ENCODE measurements at places on chromosomes 3 and 15. TPM values are rescaled to one million over a fixed set of nuclear protein-coding genes. Genes with fewer than 3 reads are reported as not detected.

DNA sequence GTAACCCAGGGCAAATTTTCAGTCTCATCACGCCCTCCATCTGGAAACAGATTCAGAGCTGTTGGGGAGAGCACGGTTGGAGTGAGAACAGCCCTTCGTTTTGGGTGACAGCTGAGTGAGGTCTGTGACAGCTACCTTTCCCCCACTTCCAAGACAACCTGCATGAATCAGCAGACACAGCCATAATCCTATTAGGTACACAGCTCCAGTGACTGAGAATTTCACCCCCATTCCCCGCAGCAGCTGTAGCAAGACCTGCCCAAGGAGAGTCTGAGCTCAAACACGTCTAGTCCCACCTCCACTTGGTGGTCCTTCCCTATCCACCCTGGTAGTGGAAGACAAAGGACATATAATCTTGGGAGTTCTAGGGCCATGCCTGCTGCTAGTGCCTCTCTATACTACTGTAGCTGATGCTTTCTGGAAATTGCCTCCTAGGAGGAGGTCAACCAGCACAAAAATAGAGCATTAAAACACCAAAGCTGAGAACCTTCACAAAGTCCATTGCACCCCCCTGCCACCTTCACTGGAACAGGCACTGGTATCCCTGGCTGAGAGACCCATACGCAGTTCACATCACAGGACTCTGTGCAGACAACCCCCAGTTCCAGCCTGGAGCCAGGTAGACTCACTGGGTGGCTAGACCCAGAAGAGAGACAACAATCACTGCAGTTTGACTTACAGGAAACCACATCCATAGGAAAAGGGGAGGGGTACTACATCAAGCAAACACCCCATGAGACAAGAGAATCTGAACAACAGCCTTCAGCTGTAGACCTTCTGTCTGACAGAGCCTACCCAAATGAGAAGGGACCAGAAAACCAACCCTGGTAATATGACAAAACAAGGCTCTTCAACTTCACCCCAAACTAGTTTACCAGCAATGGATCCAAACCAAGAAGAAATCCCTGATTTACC, 448.6 kb upstream of the CBLB start:
- no peak for DNase-seq
- peaks cover 13% of the 10 kb centered on the region for H3K36me3 ChIP-seq
- H3K4me1 ChIP-seq = peaks cover 22% of the 10 kb centered on the region
- H3K4me3 ChIP-seq = no peak overlapping the region

DNA sequence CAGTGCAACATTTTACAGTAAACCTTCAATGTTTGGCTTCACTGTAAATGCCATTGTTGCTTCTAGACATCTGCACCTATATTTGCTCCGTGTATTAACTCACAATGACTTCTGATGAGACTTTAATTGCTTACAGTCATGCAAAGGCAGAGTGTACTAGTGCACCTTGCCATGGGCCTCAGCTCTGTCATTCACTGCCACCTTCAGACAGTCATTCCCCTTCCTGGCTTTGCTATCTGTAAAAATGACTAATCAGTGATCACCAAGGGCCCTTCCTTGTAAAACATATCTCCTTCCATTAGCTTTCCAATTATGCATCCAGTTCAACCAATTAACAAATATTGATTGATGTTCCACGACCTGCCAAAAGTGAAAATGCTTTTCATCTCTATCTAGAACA, 120.3 kb downstream of the ARRDC4 start:
- no peaks in the 10 kb centered on the region for H3K36me3 ChIP-seq
- H3K27ac ChIP-seq = no peak overlapping the region
- H3K27me3 ChIP-seq = peaks cover 2% of the 10 kb centered on the region
- no peak for DNase-seq
- H3K4me3 ChIP-seq = no peak overlapping the region

DNA sequence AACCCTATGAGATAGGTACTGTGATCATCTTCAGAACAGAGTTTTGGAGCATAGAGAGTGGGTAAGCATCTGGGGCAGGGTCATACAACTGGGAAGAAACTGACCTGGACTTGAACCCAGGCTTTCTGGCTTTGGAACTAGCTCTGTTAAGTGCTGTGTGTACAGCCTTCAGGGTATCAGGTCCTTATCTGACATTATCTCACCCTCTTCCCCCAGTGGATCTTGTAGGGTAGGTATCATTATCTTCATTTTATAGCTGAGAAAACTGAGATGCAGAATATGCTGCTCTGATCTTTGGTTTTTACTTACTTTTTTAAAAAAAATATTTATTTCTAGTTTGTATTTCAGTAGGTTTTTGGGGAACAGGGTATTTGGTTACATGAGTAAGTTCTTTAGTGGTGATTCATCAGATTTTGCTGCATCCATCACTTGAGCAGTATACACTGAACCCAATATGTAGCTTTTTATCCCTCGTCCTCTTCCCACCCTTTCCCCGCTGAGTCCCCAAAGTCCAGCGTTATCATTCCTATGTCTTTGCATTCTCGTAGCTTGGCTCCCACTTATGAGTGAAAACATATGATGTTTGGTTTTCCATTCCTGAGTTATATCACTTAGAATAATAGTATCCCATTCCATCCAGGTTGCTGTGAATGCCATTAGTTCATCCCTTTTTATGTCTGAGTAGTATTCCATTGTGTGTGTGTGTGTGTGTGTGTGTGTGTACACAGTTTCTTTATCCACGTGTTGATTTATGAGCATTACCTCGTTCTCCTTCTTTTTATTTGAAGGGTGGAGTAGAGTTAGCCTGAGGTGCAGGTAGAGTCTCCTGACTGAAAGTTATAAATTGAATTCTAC, 271.2 kb downstream of the PTPRG start:
- DNase-seq = no peak
- H3K27me3 ChIP-seq = peaks cover 2% of the 10 kb centered on the region
- no peaks in the 10 kb centered on the region for H3K36me3 ChIP-seq
- no peak overlapping the region for H3K4me3 ChIP-seq
- H3K4me1 ChIP-seq = no peaks in the 10 kb centered on the region
- H3K27ac ChIP-seq = no peak overlapping the region

GRCh38 chr15:89175617-89176191, 45.7 kb downstream of the RLBP1 start:
- no peak overlapping the region for H3K4me3 ChIP-seq
- DNase-seq = no peak
- H3K36me3 ChIP-seq = peaks cover 18% of the 10 kb centered on the region
- H3K27me3 ChIP-seq = no peaks in the 10 kb centered on the region

DNA sequence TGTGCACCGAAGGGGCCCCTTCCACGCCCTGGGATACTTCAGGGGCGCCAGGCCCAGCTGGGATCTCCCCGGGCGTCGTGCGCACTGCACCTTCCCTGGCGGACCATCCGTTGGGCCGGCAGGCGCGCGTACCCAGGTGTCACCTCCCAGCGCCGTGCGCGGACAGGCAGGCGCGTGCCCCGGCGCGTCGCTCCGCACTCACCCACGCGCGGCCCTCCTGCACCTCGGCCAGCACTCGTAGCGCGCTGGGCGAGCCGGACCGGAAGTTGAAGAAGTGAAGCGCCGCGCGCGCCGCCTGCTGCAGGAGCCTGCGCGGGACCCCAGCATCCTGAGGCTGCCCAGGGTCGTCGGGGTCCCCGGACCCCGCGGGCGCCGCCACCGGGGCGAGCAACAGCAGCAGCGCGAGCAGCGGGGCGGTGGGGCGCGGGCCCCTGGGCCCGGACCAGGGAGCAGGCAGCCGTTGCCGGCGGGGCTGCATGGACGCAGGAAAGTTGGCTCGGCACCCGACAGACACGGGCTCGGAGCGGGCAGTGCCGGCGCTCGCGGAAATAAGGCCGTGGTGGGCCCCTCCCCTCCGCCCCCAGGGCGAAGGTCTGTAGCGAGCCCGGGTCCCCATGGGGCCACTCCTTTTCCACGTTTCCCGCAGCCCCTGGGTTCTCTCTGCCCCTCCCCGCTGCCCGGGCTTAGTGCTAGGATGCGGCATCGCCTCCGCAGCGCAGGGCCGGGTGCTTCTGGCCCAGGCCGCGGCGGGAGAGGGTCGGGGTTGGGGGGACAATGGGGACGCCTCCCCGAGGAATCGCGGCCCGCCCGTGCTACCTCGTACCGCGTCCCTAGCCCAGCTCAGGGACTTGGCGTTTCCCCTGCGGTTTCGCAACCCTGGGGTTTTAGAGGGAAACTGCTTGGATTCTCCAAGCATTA, at the start of gene RARRES1:
Gene RARRES1 (minus strand): TSS at position 520 of the 918 bp plus-strand sequence. CDS start 42 bp downstream, at position 478.
- peak; percentile 19 for DNase-seq
- H3K4me3 ChIP-seq = peak within 1 kb of the TSS; percentile 49
- H3K36me3 ChIP-seq = no peaks in the 10 kb centered on the region

DNA sequence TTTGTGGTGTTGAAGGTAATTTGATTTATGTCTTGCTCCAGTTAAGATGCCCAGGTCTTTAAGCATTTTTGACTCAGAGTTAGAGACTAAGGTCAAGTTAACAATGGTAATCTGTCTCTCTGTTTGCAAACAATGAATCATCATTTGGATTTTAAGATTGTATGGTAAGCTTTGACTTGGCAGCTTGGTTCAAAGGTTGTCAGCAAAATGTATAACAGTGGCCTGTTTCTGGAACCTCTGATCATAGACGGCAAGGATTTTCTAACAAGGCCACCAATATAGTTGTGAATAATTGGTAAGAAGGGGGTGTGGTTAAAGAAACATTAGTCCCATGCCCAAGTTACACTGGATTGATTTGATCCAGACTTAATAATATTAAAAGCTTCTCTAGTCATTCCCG, 775.2 kb upstream of the GOLIM4 start:
- no peak overlapping the region for H3K27ac ChIP-seq
- DNase-seq = no peak
- no peaks in the 10 kb centered on the region for H3K4me1 ChIP-seq
- no peaks in the 10 kb centered on the region for H3K36me3 ChIP-seq

The CCR9 gene
- total RNA-seq = not detected

- no peak for DNase-seq
- no peaks in the 10 kb centered on the region for H3K4me1 ChIP-seq
- H3K36me3 ChIP-seq = no peaks in the 10 kb centered on the region
- H3K27ac ChIP-seq = no peak overlapping the region
- H3K27me3 ChIP-seq = no peaks in the 10 kb centered on the region
Measured at GRCh38 chr3:805326-805725, 287.5 kb upstream of the CNTN6 start.

The LCMT2 gene
- 15.7 TPM for total RNA-seq

- peaks cover 6% of the 10 kb centered on the region for H3K27me3 ChIP-seq
- no peaks in the 10 kb centered on the region for H3K4me1 ChIP-seq
- no peak overlapping the region for H3K4me3 ChIP-seq
- DNase-seq = no peak
- H3K27ac ChIP-seq = no peak overlapping the region
Measured at GRCh38 chr3:9211155-9211950, 38.1 kb downstream of the SRGAP3 start.

The EXD1 gene
- not detected for total RNA-seq

DNA sequence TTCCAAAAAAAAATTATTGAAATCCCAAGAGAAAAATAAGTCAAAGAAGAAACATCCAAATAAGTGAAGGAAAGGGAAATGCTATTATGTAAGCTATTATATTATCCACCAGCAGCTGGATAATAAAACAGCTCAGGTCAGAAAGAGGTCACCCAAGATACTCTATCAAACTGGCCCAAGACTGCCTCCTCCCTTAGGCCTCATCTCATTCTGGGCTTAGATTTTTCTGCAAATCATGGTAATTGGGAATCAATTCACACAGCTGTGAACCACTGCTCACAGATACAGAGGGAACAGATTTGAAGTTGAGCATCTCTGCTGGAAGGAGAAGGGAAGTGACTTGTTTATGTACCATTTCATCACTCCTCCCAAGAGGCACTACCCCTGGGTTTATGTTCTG, 294.6 kb upstream of the DPPA4 start:
- H3K27me3 ChIP-seq = no peaks in the 10 kb centered on the region
- no peaks in the 10 kb centered on the region for H3K4me1 ChIP-seq
- H3K27ac ChIP-seq = no peak overlapping the region
- H3K4me3 ChIP-seq = no peak overlapping the region

GRCh38 chr3:81923038-81923437, 161.6 kb upstream of the GBE1 start:
- H3K36me3 ChIP-seq = no peaks in the 10 kb centered on the region
- no peaks in the 10 kb centered on the region for H3K27me3 ChIP-seq
- no peak overlapping the region for H3K27ac ChIP-seq
- H3K4me3 ChIP-seq = no peak overlapping the region

The TNFSF10 gene
- total RNA-seq = 123 TPM

DNA sequence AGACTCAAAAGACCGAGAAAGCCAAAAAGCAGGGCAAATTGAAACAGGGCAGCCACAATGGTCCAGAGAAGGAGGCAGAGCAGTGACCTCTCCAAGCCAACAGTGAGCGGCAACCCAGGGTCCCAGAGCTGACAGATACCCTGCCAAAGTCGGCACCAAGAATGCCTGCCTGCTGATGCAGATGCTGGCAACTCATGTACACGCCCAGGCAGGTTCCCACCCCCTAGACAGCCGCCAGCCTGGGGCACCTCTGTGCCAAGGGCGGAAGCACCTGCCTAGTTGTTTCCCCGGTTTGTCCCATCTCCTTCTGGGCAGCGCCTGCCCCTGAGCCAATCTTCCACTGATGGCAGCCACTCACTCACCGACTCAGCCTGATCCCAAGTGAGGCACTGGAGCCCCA, 22.1 kb downstream of the KLHL25 start:
- DNase-seq = no peak
- H3K4me3 ChIP-seq = no peak overlapping the region
- H3K4me1 ChIP-seq = no peaks in the 10 kb centered on the region
- no peak overlapping the region for H3K27ac ChIP-seq

The NRG4 gene
- total RNA-seq = not detected

DNA sequence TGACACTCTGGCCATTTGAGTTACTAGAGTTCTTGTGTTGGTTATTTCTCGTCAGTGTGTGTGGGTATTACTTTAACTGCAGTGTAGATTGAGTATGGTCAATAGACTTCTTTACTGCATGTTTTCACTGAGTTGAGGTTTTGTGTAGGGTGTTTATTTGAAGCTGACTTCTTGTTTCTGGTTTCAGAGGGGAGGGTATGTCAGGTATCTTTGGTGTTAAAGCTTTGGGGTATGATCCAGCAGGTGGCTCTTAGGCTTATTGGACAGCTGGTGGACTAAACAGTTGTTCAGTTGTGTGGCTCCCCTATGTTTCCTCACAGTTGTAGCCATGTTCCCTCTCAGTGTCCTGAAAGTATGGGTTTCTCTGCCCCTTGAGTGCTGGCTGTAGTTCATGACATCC, 72.0 kb downstream of the AKAP13 start:
- H3K27me3 ChIP-seq = no peaks in the 10 kb centered on the region
- peaks cover 20% of the 10 kb centered on the region for H3K4me1 ChIP-seq
- peaks cover 28% of the 10 kb centered on the region for H3K36me3 ChIP-seq
- no peak overlapping the region for H3K4me3 ChIP-seq
- no peak for DNase-seq

The ALDH1L1 gene
- not detected for total RNA-seq

GRCh38 chr3:146181216-146181615, 20.2 kb upstream of the PLOD2 start:
- no peaks in the 10 kb centered on the region for H3K4me1 ChIP-seq
- H3K27ac ChIP-seq = no peak overlapping the region
- no peak for DNase-seq
- no peaks in the 10 kb centered on the region for H3K36me3 ChIP-seq
- no peak overlapping the region for H3K4me3 ChIP-seq

DNA sequence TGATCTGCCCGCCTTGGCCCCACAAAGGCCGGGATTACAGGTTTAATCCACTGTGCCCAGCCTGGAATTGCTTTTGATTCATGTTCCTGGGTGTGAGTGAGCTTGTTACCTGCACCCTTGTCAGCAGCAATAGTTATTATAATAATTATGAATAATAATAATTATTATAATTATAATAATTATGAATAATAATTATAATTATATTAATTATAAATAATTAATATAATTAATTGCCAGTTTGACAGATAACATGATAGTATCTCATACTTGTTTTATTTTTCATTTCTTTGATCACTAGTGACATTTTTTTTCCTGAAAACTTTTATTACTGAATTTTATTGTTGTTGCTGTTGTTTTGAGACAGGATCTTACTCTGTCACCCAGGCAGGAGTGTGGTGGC, 21.1 kb upstream of the TRAK1 start:
- H3K4me3 ChIP-seq = no peak overlapping the region
- H3K36me3 ChIP-seq = no peaks in the 10 kb centered on the region
- H3K27ac ChIP-seq = no peak overlapping the region
- DNase-seq = no peak

All from activated T-helper 1 cell treated with anti-CD3 and anti-CD28 coated beads, Interleukin-12 subunit alpha, Interleukin-12 subunit beta, Interleukin-2, Interleukin-4 antibody, amounts not matched to agents 30 ng/mL and 10 ng/mL and 1 ng/mL, durations not matched to agents 14 hours and 24 hours and 36 hours (primary cell).